ENCODE measurements at places on chromosomes 11 and 22.

DNA sequence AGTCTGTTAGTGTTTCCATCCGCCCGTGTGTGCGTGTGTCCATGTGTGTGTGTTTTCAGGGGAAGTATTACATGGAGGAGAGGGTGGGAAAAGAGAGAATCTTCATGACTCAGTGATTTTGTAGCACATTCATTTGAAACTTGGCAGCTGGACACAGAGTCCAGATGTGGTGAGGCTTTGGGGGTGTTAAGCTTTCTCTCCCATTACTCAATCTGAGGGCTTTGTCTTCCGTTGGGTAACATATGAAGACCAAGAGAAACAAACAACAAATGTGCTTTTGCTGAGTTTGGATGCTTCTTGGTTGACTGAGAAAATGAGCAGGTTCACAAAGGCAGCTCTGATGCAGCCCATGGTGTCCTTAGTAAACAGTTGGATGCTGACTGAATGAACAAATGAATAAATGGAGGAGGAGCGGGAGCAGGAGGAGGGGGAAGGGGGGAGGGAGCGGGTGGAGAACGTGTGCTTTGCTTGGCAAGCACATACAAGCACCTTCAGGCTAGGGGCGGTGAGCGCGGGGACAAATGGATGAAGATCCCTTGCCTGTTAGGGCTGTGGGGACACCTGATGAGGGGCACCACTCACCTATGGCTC is 104.3 kb downstream of the ST3GAL4 start:
- DNase-seq = no peak

- DNase-seq = no peak
Measured at GRCh38 chr11:118622376-118623268, 15.2 kb downstream of the PHLDB1 start.

GRCh38 chr11:99410636-99411035 is 389.9 kb downstream of the CNTN5 start:
- DNase-seq = no peak

- DNase-seq = peak; percentile 11
Measured at GRCh38 chr11:49995565-49995964, 13.2 kb upstream of the OR4C12 start.

GRCh38 chr11:13189561-13190426 is 87.8 kb upstream of the BMAL1 start:
- DNase-seq = no peak

DNA sequence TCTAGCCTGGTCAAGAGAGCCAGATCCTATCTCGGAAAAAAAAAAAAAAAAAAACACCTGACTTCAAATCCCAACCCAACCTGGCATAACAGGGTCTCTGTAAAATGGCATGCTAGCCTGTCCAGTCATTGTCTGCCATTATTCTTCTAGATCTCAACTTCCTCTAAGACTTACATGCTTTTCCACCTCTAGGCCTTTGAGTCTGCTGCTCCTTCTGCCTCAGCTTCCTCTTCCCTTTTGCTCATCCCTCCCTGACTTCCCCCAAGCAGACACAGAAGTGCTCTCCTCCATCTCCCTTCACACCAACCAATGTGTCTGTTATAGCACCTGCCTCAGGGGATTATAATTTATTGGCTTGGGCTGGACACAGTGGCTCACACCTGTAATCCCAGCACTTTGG is 7.8 kb downstream of the STK33 start:
- DNase-seq = no peak

- DNase-seq = no peak
Measured at GRCh38 chr11:32775908-32776307, 18.6 kb downstream of the CCDC73 start.

DNA sequence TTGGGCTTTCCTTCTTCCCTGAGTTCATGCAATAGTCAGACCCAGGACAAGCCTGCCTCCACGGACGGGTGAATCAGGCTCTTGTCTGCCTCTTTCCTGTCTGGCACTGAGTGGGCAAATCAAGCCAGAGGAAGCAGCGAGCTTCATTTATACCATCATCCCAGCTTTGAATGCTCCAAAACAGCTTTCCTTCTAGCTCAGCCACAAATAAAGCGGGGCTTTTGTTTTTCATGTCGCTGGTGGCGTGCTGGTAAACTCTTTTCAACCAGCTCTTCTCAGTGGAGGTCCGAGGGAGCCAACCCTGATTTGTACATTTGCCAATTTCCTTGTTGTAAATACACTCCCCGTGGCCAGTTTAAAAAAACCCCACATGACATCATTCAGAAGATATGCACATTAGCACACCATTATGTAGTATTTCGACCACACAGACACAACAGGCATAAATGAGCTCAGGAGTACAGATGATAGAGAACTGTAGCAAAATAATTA is 8.6 kb downstream of the C11orf91 start:
- DNase-seq = no peak

DNA sequence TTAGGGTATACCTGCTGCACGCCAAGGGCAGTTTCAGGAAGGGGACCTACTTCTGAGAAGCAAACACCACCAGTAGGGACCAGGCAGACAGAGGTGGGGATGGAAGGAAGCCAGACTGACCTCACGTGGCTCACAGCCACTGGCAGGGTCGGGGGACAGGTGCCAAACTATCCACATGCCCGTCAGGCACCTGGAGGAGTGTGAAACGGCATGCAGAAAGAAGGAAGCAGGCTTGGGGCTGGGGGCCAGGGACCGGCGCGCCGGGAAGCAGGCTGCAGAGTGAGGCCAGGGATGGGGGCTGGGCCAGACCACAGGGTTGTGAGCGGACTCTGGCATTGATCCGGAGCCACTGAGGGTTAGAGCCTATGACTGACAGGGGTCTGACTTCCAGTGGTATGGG is 47.5 kb downstream of the CDKN1C start:
- no peak for DNase-seq

- no peak for DNase-seq
Measured at GRCh38 chr22:23255506-23256170, 75.3 kb downstream of the BCR start.

GRCh38 chr22:42317008-42317407 is 46.6 kb upstream of the TCF20 start:
- peak; percentile 75 for DNase-seq

GRCh38 chr11:57568330-57568766 is 876 bp upstream of the UBE2L6 start:
- DNase-seq = peak; percentile 90

GRCh38 chr11:42315846-42316245 is 856.4 kb upstream of the LRRC4C start:
- no peak for DNase-seq

DNA sequence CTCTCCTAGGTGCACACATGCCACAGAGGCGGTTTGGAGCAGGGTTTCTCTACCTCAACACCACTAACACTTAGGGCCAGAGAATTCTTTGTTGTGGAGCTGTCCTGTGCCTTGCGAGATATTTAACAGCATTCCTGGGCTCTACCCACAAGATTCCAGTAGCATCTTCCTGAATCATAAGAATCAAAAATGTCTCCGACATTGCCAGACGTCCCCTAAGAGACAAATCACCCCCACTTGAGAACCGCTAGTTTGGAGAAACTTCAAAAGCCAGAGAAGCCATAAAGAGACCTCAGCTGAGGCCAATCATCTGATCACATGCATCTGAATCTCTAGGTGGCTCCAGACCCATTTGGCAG is 16.1 kb downstream of the MFNG start:
- DNase-seq = no peak

GRCh38 chr11:12674571-12674935 is 332 bp downstream of the TEAD1 start:
- DNase-seq = no peak

DNA sequence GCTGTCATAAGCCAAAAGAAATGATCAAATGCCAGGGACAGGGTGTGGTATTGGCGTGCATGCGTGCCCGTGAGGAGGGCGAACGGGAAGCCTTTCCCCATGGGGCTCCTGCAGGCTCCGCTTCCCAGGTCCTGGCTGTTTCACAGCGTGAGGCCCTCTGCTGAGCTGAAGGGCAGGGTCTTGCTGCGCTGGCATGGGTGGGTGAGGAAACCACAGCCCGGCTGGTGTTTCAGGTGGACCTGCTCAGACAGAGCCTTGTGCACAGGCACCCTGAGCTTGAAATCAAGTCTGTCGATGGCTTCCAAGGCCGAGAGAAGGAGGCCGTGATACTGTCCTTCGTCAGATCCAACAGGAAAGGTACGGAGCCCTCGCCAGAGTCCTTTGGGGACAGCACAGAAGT is 31.4 kb downstream of the IGHMBP2 start:
- DNase-seq = no peak

- DNase-seq = no peak
Measured at GRCh38 chr11:80626721-80627120, 1185.9 kb upstream of the TENM4 start.

DNA sequence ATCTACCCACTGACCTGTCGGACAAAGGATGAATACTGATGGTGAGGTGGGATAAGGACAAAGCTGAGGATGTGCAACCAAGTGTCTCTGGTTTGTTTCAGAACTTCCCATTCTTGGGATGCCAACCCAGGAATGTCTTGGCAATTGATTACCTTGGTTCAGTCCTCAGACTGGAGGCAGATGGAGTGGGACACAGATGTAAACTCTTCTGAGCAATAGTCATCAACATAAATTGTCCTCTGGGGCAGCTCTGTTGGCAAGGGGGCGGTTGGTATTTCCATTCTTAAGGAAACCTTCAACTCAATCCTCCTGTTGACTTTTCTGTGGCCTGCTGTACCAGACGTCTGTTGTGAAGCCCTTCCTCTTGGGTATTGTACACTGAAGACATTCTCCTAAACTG is 6.8 kb downstream of the ABTB2 start:
- no peak for DNase-seq

DNA sequence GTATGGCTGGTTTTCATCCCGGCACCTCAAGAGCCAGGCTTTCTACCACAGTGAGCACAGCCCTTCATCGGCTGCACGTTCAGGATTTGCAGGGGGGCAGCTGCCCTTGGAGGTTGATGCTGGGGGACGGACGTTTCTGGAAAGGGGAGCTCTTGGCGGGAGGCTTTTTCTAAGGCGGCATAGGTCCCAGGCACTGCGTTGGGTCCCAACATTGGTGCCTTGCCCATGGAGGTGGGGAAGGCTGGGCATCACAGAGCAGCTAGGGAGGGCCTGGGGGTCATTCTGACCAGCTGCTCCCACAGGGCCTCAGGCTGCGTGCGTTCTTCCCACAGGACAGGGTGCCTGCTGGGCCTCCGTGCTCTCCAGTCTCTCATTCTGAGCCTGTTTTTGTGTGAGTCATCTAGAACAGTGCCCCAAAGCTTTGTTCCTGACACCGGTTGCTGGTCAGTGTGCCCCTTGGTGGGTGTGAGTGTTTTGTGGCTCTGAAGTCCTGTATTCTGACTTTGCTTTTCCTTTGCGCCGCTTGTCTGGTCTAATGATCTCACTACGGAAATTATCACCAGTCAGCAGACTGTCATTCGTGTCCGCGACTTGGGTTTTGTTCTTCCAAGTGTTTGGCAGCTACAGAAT is 275.9 kb downstream of the TBC1D22A start:
- no peak for DNase-seq

- DNase-seq = no peak
Measured at GRCh38 chr22:50011447-50012210, 936 bp downstream of the IL17REL start.

DNA sequence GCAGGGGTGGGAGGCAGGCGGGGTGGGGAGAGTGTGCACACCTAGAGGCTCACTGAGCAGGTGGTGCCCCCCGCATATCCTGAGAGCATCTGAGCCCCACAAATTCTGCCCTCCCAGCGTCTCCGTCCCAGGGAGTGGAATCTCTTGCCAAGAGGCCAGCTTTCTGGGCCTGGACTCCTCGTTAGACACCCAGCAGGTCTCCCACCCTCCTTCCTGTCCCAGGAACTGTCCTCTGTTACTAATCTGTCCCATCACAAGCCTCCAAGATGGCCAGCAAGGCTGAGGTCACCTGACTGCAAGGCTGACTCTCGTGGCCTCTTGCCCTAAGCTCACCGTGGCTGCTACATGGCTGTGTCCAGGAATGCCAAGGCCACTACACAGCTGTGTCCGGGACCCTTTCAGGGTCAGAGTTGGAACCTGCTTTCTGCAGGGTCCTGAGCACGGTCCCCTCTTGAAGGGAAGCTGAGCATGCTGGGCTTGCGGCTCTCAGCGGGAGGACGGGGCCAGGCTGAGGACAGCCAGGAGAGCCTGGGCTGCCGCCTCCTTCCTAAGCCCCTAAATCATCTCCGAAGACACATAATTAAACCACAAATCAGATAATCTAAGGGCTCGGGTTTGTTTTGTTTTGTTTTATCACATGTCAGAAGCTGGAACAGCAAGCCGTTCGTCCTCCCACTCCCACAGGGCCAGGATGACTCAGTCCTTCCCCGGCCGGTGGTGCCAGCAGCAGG is 1327.3 kb downstream of the TBC1D22A start:
- no peak for DNase-seq

DNA sequence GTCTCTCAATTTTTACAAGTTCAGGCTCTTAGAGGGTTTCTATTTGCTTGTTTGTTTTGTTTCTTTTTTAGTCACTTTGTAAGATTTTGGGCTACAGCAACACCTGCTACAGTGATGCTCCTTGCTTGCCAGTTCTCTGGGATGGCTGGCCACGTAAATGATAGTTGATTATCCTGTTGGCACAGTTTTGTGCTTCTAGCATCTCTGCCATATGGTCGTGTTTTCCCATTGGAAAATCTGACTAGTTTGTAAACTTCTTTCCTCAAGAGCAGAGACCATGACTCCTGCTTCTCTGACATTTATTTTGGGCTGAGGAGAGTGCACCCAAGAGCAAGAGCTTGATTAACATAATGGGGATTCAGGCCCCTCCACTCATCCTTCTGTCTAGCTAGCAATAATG is 1621.6 kb upstream of the RAG2 start:
- DNase-seq = no peak

DNA sequence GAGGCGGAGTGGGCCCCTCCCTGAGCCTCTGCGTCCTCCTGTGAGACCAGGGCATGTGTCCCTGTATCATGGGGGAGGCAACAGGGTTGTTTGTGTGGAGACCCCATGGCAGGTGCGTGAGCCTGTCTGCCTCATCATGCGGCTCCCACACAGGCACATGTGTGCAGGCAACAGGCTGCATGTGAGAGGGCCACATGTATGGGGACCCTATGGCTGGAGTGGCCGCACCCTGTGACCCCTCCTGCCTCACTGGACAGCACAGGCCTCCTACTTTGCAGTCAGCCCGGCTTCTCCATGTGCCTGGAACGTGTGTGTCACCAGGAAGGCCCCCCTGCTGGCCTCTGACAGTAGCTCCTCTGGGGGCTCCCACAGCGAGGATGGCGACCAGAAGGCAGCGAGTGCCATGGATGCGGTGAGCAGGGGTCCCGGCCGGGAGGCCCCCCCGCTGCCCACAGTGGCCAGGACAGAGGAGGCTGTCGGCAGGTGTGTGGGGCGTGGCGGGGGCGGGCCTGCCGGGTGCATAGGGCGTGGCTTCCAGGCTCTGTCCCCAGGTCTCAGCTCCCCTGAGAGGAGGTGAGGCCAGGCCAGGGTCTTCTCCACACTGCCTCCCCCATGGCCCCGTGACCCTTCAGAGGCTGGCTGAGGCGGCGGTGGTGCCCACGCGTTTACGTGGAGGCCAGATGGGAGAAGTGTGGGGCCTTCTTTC is 34.1 kb downstream of the SBF1 start:
- DNase-seq = no peak
